ENCODE measurements at places on chromosomes 16 and 17.
A peak's percentile ranks its signal among the peaks of the same experiment; 100 is the strongest.

DNA sequence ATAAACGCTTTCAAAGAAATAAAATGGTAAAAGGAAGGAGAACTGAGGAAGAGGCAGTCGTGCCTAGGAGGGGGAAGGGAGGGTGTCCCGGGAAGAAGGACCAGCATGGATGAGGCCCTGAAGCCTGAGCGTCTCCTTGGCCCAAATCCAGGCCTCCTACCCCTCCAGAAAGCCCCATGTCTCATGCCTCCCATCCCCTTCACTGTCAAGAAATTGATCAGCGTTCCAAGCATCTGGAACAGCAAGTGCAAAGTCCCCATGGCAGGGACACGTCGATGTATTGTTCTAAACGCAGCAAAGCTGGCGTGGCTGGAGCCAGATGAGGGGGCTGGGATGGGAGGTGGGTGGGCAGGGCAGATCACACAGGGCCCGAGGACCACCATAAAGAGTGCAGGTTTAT is 22.6 kb downstream of the SEC14L5 start:
- DNase-seq: no peak

DNA sequence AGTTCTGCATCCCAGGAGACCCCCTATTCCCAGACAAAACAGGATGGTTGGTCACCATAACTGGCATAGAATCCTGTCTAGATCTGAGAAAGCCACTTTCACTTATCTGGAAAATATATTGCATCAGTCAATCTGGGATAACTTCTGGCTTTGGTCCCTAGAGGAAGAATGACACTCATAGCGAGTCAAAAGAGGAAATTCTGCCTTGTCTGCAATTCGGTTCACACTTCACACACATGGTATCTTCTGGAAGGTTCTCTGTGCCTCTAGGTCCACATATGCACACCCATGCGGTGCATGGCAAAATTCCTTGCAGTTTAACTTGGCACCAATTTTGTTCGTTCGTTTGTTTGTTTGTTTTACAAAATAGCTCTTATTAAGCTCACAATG is 49.2 kb upstream of the WSCD1 start:
- no peak for DNase-seq

GRCh38 chr16:21645261-21645721 is 7.1 kb downstream of the IGSF6 start:
- no peak for DNase-seq

GRCh38 chr16:2005646-2006045 is 4.0 kb downstream of the ZNF598 start:
- no peak for DNase-seq

DNA sequence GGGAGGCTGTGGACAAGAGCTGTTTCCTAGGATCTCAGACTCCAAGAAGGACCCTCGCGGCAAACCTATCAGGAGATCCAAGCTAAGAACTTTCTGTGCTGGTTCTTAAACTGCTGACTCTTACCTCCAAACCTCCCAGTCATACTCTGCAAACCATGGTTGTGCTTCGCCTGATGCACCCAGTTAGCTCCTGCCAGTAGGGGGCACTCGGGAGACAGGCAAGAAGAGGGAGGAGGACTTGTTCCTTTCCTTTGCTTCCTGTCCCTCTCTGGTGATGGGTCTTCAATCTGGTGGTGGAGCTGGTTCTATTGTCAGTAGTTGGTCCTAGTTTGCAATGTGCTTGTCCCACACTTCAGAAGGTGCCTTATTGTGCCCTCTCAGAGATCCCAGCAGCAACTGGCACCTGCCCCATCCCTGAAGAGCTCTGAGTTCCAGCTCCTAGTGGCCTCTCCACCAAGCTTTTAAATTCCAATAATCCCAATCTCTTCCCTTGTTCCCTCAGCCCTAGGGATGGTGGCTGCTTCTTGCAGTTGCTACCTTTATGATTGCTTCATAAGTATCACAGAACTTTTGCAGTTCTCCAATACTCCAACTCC is 113.5 kb upstream of the RPL38 start:
- peak; percentile 57 for DNase-seq

DNA sequence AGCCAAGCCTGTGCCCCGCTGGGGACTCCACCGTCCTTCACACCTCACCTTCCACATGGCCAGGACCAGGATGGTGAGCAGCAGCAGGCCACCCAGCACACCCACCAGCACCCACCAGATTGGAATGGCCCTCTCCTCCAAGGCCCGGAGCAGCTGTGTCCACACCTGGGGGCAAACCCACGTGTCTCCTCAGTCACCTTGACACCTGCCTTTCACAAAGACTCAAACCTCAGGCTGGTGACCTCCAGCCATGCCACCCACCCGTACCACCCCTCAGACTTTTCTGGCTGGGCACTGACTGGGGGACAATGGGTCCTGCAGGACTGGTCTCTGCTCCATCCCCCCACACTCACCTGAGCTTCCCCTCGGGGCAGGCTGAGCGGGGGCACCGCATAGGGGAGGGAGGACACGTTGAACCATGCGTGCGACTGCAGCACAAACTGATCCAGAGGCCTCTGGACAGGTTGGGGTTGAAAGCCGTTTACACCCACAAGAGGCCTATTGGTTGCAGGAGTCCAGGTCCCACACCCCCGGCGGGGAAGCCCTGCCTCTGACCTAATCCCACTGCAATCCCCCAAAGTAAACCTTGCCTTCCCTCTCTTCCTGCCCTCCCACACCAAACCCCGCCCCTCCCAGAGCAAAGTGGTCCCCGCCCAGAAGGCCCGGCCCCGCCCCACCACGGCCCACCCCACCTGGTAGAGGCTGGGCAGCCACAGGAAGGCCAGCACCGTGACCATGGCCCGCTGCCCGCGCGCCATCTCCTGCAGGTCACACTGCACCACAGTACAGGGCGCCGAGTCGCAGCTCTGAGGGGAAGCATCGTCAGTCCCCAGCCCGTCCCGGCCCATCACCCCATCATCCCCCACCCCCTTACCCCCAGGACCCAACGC is 10.9 kb upstream of the FAM171A2 start:
- DNase-seq: no peak

Data from CMK (cell line).